ENCODE measurements at places on chromosomes 6 and 20. TPM values are rescaled to one million over a fixed set of nuclear protein-coding genes. Genes with fewer than 3 reads are reported as not detected.

Gene ERVFRD-1
- total RNA-seq = not detected

Gene ELOVL2
- 0.04 TPM for total RNA-seq

Gene ZCCHC3
- 6.2 TPM for total RNA-seq

Gene MPIG6B
- 1.1 TPM for total RNA-seq

Gene PRPF6
- 39.7 TPM for total RNA-seq

Gene TAGAP
- 0.92 TPM for total RNA-seq

Gene C6orf163
- 1.1 TPM for total RNA-seq

Gene PERP
- total RNA-seq = 675 TPM

Gene PPP1R14C
- total RNA-seq = 36.0 TPM

Gene FHL5
- 1.8 TPM for total RNA-seq

Gene SLC44A4
- 2.9 TPM for total RNA-seq

Gene NFATC2
- 0.76 TPM for total RNA-seq

Gene TFAP2D
- not detected for total RNA-seq

Gene CENPW
- 43.3 TPM for total RNA-seq

Gene CLIC5
- total RNA-seq = 0.24 TPM

Gene APOBEC2
- total RNA-seq = not detected

Gene ANKRD66
- not detected for total RNA-seq

Gene THBS2
- 50.0 TPM for total RNA-seq
